ENCODE measurements at places on chromosomes 1 and 21.

GRCh38 chr1:239606850-239607400 is 220.6 kb downstream of the CHRM3 start:
- no peak for DNase-seq

GRCh38 chr1:202067188-202067974 is 55.3 kb upstream of the GPR37L1 start:
- no peak for DNase-seq

DNA sequence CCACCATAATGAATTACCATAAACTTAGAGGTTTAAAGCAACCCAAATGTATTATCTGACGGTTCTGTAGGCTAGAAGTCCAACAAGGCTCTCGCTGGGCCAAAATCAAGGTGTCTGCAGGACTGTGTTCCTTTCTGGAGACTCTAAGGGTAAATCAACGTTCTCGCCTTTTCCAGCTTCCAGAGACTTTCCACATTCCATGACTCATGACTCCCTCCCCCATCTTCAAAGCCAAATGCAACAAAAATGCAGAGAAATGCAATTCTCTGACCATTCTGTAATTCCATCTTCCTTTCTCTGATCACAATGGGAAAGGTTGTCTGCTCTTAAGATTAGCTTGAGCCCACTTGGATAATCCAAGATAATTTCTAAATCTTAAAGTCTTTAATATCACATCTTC is 287.1 kb downstream of the LTN1 start:
- DNase-seq = no peak

DNA sequence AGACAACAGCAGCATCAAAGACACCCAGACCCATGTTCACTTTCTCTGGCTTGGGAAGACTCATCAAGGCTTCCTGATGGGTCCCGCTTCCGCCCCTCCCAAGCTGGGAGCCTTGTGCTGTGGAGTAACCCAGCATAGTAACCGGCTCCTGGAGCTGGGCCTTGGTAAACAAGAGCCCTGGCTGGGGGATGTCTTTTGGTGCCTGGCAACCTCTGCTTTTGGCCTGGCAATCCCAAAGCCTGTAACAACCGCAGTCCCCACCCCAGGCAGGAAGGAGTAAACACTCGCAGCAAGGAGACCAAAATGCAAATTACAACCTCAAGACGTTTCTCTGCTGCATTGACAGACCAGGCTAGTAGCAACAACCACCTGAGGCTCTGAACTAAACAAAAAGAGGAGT is 16.9 kb upstream of the THRAP3 start:
- no peak for DNase-seq

DNA sequence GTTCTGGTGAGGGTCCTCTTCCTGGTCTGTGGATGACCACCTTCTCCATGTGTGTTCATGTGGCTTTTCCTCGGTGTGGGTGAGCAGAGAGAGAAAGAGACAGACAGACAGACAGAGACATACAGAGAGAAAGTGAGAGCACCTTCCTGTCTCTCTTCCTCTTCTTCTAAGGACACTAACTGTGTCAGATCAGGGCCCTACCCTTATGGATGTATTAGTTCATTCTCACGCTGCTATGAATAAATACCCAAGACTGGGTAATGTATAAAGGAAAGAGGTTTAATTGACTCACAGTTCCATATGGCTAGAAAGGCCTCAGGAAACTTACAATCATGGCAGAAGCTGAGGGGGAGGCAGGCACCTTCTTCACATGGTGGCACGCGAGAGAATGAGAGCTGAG is 131.5 kb upstream of the ZNF648 start:
- DNase-seq = no peak

DNA sequence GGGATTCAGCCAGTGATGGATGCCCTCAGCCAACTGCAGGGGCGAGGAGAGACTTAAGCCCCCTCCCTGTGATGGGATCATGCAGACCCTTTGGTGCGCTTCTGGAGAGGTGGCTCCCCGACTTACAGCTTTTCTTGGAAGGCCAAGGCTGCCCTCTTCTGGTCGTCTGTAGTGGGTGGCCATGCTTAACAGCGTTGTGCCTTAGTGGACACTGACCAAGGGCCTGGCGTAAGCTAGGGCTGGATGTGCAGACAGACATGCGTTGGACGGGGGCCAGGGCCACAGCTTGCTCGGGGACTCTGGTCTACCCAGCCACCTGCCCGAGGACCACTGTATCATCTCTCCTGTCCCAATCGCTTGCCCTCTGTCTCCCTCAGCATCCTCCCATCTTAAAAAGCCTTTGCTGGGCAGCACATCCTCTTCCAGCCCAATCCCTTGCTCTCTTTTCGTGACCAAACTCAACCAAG is 5.5 kb downstream of the AZIN2 start:
- no peak for DNase-seq

DNA sequence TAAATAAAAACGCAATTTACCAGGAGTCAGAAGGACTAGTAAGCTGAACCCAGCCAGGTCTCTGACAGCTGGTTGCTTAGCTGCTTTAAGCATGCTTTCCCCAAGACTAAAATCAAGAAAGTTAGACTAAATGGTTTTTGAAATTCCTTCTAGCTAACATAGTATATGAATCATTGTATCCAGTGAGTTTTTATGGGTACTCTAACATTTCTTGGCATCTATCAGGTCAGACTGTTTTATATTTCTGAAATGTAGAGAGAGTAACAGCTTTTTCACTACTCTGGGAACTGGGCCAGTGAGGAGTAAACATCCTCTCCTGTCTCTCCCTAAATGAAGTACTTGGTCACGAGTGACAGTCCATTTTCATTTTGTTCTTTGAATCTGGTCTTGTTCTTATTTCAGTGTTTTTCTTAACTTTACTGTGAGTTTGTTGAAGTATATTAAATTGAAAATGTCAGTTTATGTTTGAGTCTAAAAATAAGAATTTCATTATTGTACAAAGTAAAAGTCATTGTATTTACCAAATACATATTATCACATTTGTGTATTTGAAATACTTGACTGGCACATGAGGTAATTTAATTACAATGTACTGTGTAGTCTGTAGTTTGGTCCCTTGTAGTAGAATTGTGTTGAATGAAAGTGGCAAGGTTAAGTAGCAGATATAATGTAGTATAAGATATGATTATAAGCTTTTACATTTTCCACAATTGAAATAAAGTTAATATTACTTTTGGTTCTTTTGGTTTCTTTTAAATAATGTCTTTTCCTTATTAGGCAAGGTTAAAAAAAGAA is 47.6 kb downstream of the PKN2 start:
- no peak for DNase-seq

GRCh38 chr21:41167348-41168342 is at the start of gene BACE2:
Gene BACE2, plus strand, starts transcription at chr21:41168160. Its CDS starts 104 bp downstream, at chr21:41168264.
- no peak for DNase-seq

- no peak for DNase-seq
Measured at GRCh38 chr1:41285818-41286217, 43.7 kb upstream of the SCMH1 start.

DNA sequence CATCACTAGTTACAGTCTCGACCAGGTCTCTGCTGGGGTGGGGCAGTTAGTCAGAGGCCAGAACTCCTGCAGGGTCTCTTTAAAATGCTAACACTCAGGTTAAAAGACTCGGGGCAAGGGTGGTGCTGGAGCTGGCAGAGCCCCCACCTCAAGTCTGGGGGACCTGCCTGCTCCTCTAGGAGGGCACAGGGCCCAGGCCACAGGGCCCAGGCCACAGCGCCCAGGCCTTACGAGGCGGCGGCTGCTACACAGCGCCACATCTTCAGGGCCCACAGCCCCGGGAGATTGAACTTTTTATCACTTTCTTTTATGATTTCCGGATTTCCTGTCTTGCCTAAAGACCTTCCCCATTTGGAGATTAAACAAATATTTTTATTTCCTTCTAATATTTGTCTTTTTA is 10.4 kb downstream of the MPZ start:
- no peak for DNase-seq

GRCh38 chr1:46761740-46762139 is 37.1 kb upstream of the CYP4B1 start:
- no peak for DNase-seq

DNA sequence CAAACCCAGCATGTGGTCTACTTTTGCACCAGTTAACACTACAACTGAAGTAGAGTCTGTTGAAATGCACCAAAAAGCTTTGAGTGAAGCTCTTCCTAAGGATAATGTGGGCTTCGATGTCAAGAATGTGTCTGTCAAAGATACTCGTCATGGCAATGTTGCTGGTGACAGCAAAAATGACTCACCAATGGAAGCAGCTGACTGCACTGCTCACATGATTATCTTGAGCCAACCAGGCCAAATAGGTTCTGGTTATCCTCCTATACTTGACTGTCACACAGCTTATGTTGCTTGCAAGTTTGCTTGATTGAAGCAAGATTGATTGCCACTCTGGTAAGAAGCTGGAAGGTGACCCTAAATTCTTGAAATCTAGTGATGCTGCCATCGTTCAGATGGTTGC is 85.2 kb downstream of the DENND1B start:
- no peak for DNase-seq
